Anterior cingulate cortex (tissue), 58 donors: ENCODE measurements at places on chromosomes 12 and 14.

GRCh38 chr12:54372113-54372806, 8.0 kb upstream of the GPR84 start:
- no peak for DNase-seq

DNA sequence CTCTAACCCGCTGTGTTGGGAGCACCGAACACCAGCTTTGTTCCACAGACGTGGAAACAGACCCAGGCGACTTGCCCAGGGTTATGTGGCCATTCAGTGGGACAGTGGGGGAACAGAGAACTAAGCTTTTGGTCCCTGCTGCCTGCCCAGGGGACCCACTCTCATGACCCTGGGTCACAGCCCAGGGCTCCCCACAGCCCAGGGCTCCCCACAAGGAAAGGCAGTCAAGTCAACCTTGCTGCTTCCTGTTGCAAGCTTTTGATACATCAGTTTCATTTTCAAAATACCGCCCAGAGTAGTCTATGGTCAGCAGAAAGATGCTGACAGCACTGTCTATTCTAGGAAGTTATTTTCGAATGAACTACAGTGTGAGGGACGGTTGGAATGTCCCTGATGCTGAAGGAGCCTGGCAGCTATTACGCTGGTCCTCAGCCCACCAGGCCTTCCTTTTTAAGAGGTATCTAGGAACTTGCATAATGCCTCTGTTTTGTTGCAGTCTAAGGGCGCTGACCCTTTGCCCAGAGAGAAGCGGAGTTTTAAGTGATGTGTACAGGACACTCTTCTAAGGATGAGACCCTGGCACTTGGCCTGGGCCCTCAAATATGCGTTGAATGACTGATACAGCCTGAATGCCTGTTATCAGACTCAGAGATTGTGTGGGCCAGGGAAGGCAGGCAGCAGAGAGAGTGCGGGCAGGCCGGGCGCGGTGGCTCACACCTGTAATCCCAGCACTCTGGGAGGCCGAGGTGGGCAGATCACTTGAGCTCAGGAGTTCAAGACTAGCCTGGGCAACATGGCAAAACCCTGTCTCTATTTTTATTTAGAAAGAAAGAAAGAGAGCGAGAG, 12.6 kb upstream of the TTC7B start:
- DNase-seq, result no peak

DNA sequence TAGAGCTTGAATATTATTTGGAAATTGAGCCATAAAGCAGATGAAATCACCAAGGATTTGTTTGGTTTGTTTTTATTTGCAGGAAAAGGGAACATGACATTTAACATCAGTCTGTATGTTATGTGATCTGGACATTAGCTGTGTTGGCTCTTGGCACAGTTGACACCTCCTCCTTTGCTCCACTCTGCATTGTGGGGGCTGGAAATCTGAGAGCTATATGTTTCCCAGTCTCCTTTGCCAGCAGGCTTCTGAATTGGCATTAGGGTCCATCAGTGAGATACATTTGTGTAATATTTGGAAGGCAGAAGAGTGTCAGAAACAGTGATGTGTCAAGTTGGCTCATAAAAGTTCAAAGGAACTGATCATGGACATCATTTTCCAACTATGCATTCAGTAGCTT, 322.1 kb upstream of the ATP2B1 start:
- DNase-seq, result no peak

DNA sequence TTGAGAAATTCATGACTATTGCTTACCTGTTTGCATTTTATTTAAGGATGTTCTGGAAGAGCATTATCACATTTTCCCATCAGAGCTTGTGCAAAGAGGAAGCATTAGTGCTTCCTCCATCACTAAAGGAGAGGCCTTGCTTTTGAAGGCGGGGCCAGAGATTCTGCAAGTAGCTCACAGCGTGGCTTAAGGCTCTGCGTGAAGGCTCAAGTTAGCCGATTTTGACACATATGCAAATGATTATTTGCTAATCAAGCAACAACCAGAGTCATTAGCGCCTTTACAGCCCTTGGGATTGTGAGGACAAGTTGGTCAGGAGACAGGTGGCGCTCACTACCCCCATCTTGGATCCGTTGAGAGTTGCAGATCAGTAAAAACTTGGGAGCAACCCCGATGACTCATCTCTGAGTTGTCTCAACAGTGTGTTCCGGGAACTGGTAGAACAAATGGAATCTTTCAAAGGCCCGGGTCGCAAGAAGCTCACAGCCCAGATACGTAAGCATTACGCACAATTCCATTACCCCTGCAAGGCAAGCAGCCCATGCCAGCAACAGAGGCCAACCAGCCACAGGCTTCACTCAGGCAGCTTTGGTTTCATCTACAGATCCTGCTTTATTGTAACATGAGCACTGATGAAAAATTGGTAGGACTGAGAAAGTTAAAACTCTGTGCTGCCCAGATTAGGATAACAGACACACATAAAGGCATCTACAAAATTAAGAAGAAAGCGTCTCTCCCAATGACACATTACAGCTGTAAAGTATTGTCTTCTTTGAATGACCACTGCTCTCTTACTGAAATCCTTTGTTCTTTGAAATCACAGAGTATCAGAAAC, 34.9 kb upstream of the SPTSSA start:
- peak; percentile 50 for DNase-seq

- no peak for DNase-seq
Observed at GRCh38 chr14:102390064-102390855, 27.5 kb downstream of the TECPR2 start.

DNA sequence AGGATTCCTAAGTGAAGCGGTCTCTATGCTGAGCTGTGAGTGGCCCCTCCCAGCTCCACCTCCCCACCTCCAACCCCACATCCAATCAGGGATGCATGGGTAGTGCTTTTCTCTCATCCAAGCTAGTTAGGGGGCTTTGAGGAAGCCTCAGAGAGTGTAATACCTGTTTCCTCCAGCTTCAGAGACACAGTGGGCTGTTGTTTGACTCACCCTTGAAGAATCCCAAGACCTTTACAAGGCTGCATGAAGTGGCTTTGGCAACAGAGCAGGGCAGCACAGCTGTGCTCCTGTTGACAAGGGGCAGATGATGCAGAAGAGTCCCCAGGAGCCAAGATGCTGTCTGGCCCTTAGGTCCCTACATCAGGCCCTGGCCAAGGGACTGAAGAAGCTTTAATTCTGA, 27.1 kb upstream of the CLMN start:
- DNase-seq, result no peak

DNA sequence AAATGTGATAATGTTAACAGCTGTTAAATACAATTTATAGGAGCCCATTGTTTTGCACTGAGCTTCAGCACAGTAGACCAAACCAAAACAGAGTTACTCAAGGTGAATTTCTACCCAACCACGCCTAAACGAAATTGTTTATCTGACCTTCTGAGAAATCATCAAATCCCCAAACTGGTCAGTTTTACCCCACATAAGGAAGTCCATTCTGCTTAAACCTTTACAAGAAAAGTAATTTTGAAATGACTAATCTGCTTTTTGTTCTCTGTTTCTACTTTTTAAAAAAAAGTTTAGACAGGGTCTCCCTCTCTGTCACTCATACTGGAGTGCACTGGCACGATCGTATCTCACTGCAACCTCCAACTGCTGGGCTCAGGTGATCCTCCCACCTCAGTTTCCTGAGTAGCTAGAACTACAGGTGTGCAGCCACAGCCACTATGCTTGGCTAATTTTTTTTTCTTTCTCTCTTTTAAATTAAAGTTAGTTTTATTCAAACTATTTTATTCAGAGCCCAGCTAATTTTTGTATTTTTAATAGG, 1.4 kb upstream of the RNF10 start:
- DNase-seq, result no peak

GRCh38 chr12:98296462-98297079, 218.8 kb upstream of the TMPO start:
- no peak for DNase-seq

GRCh38 chr12:69415471-69416275, 54.5 kb upstream of the FRS2 start:
- peak; percentile 23 for DNase-seq

DNA sequence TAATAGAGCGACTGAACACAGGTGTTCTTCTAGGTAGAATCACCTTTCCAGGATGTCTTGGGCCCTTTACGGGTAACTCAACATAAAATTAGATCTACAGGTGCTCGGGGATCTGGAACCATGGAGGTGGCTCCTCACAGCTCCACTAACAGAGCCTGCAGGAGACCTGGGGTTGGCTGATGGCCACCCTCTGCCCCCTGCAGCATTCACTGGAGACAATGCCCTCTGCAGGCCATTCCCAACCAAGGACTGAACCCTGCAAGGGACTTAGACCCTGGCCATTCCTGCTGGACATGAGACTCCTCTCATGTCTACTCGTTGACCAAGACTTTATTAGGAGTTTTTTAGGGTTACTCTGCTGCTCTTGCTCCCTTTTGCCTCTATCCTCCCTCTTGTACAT, 58.5 kb upstream of the PPP4R3A start:
- DNase-seq, result no peak

- DNase-seq, result peak; percentile 38
Observed at GRCh38 chr12:26097046-26097878, 27.6 kb downstream of the BHLHE41 start.

DNA sequence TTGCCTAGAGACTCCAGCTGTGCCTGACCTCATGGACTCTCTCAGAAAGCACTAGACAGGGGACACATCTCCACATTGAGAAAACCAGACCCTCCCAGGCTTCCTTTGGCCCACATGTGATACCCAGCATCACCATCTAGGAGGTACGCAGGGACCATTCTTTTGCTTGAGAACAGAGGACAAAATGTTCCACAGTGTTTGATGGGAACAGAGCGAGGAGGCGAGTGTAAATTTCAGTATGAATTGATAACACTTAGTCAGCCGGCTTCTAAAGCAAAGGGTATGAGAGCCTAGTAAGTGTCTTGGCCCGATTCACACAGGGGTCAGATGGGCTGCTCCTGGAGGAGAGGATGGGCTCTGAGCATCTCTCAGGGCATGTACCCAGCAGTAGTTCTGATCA, 1052.4 kb downstream of the BCL11B start:
- no peak for DNase-seq

DNA sequence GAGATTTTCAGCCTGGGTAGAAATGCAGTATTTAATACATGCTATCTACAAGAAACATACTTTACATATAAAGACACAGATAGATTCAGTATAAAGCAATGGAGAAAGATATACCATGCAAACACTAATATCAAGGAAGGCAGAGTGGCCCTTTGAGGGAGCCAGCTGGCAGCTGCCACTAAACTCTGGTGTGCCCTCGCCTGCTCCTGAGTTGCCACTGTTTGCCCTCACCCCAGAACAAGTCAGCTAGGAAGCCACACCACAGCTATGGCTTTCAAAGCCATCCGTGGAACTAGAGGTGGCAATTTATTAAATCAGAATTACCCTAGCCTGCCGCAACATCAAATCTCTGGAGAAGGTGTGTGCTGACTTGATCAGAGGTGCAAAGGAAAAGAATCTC, 18.3 kb downstream of the PXN start:
- DNase-seq, result no peak

- no peak for DNase-seq
Observed at GRCh38 chr12:55001198-55001868, 16.8 kb upstream of the TESPA1 start.

DNA sequence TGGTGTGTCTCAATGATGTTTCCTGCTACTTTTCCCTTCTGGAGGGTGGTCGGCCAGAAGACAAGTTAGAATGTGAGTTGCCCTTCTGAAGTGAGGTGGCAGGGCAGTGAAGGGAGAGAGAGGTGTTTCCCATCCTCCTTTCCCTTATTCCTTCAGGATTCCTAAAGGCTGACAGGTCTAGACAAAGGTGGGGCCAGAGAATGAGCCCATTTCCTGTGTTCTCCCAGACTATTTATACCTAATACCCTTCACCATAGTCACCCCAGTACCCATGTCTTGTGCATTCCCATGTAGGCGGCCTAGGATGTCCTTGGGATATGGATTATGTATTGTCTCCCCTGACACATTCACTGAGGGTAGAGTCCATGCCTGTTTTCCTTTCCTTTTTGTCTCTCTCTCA, 7.0 kb downstream of the DGKA start:
- no peak for DNase-seq

DNA sequence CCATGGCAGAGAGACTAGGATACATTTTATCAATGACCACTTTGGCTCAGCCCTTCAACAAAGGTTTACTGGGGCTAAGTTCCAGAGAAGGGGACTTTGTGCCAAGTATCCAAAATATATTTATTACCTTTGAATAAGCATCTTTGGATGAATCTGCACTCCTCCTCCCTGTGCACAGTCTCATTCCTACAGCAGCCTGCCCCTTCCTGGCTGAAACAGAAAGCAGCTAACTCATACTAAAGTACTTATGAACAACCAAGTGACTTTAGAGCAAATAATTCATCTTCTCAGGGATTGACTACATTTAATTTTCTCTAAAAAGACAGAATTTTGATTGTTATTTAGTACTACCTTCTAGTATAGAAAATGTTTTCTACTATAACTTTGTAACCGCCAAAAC, 47.8 kb upstream of the ETV6 start:
- DNase-seq, result no peak

DNA sequence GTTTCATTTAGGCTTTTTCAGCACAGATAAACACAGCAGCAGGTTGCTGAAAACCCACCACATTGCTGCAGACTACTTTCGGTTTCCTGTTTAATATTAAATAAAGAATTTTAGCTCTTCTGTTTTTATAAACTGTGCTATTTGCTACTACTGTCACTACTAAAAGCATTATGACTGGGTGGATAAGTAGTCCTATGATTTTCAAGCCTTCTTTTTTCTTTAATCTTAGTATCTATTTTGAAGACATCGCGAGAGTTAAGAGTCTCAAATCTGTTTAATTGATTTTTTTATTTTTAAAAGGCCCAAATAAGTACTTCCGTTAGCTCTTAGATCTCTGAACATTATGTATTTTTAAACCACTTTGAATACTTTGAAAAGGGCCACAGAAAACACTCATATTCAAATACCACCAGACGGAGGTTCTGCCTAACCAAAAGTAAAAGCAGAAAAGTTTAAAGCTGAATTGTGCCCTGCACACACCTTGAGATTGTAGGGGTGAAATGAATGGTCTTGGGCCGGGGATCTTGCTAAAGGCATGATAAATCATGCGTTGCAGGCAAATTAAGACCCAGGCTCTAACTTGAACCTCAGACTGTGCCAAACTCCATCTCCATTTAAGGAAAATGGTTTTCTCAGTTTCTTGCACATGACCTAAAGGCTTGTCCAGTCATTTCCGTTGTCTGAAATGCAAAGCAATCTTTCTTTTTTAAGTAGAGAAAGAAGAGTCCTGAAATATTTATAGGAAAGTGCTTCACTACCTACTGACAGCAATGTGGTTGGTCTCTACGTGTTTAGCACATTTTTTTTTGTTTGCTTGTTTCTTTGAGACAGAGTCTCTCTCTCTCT, 13.6 kb upstream of the FOXN3 start:
- DNase-seq, result no peak

DNA sequence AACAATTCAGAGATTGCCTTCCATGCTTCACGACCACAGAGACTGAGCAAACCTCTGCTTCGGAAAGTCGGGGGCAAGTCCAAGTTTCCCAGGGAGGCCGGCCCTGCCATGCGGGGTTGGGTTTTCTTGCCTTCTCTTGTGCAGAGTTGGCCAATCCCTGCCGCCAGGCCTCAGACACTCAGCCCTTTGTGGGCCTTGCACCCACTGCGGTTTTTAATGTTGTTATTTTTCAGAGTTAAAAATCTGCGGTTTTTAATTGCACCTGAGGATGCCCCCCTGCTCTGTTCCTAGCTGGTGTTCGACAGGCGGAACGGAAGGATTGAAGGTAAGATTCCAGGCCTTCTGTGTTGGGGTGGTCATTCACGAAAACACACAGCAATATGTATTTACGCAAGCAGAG, 108.7 kb downstream of the CALM1 start:
- DNase-seq, result no peak

- DNase-seq, result no peak
Observed at GRCh38 chr14:74792249-74793039, 29.3 kb downstream of the YLPM1 start.

- DNase-seq, result no peak
Observed at GRCh38 chr12:132427174-132427768, 62.7 kb upstream of the FBRSL1 start.
